Pancreas (tissue), 10 donors: ENCODE measurements at places on chromosomes 12 and 14.

DNA sequence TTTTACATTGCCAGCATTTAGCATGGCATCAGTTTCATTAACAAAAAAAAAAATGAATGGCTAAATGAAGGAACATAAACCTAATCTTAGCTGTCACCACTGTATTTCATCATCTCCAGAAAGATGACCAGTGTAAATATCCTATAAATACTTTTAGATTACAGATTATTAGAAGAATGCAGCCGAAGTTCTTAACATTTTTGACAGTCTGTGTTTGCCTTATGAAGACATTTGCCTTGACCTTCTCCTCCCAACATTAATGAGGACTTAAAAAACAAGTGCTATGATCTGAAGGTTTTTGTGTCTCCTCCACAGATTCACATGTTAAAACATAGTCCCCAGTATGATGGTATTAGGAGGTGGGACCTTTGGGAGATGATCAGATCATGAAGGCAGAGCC is 253.0 kb downstream of the SNAPC1 start:
- DNase-seq, result no peak

DNA sequence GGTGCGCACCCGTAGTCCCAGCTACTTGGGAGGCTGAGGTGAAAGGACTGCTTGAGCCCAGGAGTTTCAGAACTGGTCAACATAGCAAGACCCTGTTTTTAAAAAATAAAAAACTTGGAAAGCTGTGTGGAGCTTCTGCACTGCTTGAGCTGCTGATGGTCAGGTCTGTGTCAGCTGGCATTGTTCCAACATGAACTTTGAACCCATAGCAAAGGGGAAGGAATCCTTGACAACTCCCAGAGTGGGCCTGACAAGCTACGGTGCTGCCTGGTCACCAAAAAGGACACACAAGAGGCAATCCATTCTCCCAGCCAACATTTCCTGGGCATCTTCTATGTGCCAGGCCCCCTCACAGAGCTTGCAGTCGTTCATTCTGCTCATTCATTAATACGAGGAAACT is 16.4 kb upstream of the LTBP2 start:
- no peak for DNase-seq

GRCh38 chr12:85253853-85254252 is 26.2 kb upstream of the ALX1 start:
- no peak for DNase-seq

- DNase-seq, result no peak
Observed at GRCh38 chr12:3173912-3174311, 96.7 kb downstream of the TSPAN9 start.

GRCh38 chr12:19234171-19234704 is 104.7 kb downstream of the PLEKHA5 start:
- DNase-seq, result no peak

- no peak for DNase-seq
Observed at GRCh38 chr12:63400318-63400717, 249.3 kb upstream of the AVPR1A start.

GRCh38 chr14:101113108-101113612 is 209.6 kb upstream of the RTL1 start:
- DNase-seq, result no peak

DNA sequence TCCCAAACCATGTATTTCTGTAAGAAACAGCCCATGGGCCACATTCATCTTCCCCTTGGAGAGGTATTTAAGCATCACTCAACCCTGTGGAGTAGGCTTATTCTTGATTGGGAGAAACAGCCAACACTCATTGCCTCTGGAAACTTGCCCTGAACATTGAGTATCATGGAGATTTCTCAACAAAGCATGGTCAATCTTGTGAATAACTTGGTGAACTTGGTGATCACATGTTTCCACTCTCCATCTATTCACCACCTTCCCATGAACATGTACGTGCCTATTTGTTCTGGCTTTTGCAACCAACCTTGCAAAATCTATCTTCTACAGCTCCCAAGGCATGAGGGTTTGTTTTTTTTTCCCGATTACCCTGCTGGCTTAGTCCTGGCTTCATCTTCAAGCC is 163.2 kb downstream of the PAH start:
- no peak for DNase-seq

GRCh38 chr14:66398437-66398836 is 87.7 kb upstream of the CCDC196 start:
- DNase-seq, result no peak

DNA sequence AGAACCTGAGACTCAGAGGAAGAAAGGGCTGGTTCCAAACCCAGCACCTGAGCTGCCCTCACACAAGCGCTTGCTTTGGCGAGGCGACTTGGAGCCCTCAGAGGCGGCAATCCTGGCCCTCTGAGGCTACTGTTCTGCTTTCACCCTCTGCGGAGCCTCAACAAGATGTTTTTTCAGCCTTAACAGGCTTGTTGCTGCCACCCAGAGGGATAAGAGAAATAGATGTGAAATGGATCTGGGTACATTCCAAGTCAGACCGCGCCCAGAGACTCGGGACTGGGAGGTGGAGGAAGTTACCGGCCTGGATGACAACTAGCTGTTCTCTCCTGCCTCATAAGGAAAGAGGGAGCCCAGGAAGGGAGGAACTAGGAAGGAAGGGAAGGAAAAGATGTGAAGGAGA is 89.6 kb downstream of the TTC7B start:
- no peak for DNase-seq

DNA sequence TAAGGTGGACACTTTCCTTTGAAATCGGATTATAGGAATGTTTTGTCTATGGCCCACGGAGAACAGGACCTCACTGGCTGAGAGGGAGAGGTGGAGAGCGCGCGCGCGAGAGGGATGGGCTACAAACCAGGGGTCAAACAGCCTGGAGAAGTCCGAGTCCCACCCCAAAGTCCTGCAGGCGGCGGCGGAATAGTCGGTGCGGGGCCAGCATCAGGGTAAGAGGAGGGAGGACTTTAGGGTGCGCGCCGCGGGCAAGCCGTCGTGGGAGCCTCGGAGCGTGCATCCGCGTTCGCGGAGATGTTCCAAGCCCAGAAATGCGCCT is 3.3 kb upstream of the HOXC8 start:
- no peak for DNase-seq
